Activated CD4-positive, alpha-beta T cell treated with anti-CD3 and anti-CD28 coated beads, Interleukin-2, amount 10 ng/mL, durations not matched to agents 7 days and 5 days (primary cell): ENCODE measurements at places on chromosomes 7 and 10. TPM values are rescaled to one million over a fixed set of nuclear protein-coding genes. Genes with fewer than 3 reads are reported as not detected.

Gene FKBP9
- total RNA-seq = 0.33 TPM

Gene ZNF488
- not detected for total RNA-seq

Gene ODAD2
- not detected for total RNA-seq

- DNase-seq = no peak
Measured at GRCh38 chr10:95814011-95814727, 58.2 kb downstream of the ENTPD1 start.

DNA sequence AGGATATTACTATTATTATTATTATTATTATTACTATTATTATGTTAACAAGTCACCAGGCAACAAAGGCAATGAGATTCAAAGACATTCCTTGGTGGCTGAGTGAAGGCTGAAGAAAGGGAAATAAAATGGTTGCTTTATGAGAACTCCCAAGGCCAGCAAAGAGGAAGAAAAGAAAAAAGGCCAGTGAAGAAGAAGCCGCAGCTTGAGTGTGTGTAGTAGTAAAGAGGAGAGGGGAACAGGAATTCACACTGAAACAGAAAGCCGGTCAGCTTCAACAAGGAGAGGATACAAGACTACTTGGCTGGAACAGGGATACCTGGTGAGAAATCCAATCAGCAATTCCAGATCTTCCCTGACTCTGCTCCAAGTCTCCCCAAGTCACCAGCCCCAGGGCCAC is 42.4 kb downstream of the PLXNA4 start:
- no peak for DNase-seq

GRCh38 chr7:14841869-14842268 is 60.7 kb downstream of the DGKB start:
- DNase-seq = no peak

Gene SPDYE2
- 0.15 TPM for total RNA-seq
